GM12864 (cell line): ENCODE measurements at places on chromosomes 5 and 9.

DNA sequence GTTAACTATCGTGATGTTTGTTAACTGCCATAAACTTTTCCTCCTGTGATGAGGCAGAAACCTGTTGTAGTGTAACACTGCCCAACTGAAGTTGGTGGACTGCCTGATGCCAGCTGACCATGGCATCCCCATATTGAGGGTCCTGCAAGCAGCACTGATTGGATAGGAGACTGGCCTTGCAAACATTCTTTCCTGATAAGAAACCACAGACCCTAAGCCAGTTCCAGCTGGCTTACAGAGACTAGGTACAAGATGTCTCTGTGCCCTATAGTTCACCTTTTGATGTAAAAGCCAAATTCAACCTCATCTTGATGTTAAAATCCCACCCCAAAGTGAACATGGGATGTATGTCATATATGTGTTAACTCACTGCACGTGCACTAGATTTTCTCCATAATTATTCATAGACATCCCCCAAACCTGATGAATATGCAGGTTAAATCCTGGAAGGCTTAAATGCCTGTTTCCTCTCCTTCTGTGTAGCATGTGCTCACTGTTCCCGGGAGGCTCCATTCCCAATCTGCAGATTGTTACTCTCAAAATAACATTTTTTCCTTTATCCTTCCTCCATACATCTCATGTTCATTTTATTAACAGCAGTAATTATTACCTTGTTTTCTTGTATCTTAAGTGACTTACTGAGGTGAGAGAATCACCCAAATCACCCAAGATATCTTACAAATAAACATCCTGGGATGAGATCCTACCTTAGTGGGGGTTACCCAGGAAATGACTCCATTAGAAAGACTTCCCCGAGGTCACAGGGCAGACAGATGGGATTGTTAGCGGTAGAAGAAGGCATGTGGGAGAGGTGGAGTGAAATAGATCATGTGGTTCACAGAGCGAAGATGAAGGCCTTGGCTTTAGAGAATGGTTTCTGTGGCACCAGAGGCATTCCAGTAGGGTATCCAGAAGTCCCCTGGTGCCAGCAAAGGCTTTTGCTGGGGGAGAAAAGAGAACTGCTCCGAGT, 566.7 kb downstream of the CCDC171 start:
- no peak for DNase-seq

- DNase-seq: no peak
These were observed 98.5 kb downstream of the SNX18 start for GRCh38 chr5:54616031-54616430.

DNA sequence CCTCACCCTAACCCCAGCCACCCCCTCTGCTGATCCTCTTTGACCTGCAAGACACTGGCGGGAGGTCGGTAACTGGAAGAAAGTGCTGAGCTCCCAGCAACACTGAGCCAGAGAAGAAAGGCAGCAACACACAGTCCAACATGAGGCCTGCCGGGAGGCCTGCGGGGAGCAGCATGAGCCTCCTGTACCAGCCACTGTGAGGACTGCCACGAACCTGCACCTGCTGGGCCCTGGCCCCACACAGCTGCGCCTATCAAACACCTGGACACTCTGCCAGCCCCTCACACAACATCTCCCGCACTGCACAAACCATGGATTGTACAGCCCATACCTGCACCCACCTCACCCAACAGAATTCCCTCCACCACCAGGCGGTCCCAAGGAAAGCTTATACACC, 18.3 kb downstream of the CAMK2A start:
- no peak for DNase-seq

DNA sequence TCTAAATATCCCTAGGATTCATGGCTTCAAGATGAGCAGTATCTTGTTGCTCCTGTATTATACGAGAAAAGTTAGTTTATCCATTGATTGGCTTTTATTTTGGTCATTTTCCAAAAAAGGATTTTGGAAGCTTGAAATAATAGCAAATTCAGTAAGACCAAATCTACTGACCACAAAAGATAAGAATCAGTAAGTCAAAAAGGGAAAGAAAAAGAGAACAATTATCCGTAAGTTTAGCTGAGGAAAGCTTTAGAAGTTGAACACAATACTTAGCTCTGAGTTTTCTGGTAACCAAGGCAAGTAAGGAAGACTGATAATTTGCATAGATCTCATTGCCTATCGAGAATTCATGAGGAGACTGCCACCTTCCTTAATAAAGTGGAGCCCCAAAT, 9.1 kb downstream of the TGFBR1 start:
- no peak for DNase-seq

GRCh38 chr5:370311-370958, 48.9 kb downstream of the AHRR start:
- DNase-seq: no peak

DNA sequence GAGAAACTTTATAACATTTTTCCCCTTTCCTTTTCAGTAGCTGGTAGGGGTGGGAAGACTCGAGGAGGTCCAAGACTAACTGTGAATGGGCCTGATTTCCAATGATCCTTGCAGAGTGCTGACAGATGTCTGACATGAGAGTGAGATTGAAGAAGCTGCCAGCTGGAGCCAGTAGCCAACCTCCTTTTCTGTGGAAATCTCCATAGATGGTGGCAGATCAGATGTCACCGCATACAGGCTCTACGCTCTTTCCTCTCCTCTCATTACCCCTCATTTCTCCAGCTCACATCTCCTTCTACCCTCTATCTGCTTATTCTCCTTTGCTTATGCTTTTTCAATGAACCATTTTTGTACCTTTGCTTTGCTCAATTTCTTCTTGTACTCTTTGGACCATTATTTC, 395.2 kb upstream of the TNC start:
- DNase-seq: no peak

- DNase-seq: no peak
These were observed 103.5 kb downstream of the DAPK1 start for GRCh38 chr9:87601176-87601575.

- DNase-seq: no peak
These were observed 20.0 kb downstream of the ANKRD33B start for GRCh38 chr5:10583663-10584572.

DNA sequence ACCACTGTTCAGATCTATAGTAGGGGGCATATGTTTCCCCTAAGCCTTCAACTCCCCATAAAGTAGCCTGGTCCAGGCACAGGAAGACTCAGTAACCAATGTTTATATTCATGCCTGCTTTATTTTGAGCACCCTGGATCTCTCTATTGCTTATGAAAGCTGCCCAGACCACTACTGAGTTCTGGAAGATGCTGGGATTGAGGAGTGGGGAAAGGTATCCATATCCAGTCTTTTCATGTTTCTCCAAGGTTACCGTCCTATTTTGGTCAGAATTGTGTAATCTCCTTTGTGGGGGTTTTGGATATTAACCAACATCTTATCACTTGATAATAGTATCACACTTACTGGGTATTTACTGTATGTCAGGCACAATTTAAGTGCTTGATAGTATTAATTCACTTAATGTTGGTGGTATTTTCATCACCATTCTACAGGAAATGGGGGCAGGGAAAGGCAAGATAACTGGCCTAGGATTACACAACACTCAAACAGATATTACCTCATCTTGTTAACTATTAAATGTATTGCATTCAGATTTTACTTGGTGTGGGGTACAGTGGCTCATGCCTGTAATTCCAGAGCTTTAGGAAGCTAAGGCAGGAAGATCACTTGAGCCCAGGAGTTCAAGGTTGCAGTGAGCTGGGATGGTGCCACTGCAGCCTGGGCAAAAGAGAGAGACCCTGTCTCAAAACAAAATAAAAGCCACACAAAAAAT, 36.3 kb downstream of the RUSC2 start:
- DNase-seq: no peak

- no peak for DNase-seq
These were observed 674.6 kb upstream of the ZNF608 start for GRCh38 chr5:125421006-125421405.

GRCh38 chr9:127557998-127558546, 54.0 kb upstream of the STXBP1 start:
- no peak for DNase-seq

GRCh38 chr5:180311216-180311615, 19.3 kb upstream of the MAPK9 start:
- DNase-seq: no peak

DNA sequence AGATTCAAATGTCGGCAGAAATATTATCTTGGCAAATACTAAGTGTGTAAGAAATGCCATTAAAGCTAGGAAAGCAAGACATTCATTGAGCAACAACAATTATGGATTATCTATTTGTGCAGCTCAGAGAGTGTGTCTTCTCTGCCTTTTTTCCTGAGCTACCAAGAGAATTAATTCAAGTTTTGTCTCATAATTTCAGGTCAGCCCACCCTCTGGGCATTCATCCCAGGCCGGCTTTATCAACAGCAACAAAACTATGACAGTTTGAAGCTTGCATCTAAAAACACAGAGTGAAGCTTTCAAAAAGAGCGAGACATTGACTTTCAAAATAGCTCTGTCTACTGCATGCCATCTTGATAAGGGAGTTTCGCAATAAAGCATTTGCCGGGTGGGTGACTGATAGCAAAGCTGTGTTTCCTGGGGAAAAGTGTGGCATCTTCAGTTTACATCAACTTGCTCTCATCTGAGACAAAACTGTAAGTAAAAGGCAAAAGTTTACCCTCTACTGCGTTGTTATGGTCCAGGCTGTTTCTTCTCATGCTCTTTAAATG, 182.4 kb downstream of the IRX1 start:
- no peak for DNase-seq

- DNase-seq: no peak
These were observed 77.6 kb upstream of the CEP78 start for GRCh38 chr9:78158286-78158685.

DNA sequence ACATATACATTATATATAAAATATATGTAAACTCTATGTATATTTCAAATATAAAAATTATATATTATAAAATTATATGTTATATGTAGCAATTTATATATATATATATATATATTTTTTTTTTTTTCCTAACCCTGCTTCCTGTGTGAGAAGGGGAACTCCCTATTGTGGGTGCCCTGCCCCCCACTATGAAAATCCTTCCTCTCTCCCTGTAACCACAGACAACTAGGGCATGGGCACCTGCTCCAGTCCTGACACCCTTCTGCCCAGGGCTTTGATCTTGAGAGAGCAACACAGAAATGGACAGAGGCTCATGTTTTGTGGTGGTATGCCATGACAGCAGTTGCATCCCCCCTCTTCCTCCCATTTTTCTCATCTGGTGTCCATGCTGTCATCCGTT, 148.7 kb upstream of the IL12B start:
- no peak for DNase-seq

- no peak for DNase-seq
These were observed 130.6 kb downstream of the DTWD2 start for GRCh38 chr5:118857700-118858099.

- DNase-seq: no peak
These were observed 22.0 kb downstream of the SNX30 start for GRCh38 chr9:112772551-112772950.

DNA sequence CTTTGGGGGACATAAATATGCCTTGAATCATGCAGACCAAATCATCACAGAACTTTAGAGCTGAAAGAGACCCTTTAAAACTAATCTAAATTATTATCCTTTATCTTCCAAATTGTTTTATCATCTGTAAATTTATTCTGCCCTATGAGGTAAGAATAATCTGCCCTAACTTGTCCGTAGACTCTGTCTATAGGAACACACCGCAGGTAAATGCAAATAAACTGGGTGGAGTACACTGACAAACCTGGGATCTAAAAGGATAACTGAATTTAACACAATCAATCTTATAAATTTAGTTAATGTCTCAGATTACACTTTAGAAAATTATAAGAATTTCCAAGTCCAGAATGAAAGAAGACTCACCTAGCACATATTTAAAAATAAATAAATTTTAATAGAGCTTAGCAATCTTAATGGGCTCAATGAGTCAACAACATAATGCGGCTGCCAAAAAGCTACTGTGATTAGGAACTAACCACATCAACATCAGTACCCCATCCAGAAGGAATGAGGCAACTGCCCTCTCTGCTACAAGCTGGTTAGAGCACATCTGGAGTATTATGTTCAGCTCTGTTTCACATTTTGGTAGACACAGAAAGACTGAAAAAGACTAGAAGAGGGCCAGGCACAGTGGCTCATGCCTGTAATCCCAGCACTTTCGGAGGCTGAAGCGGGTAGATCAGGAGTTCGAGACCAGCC, 5.6 kb downstream of the MEGF9 start:
- DNase-seq: no peak

DNA sequence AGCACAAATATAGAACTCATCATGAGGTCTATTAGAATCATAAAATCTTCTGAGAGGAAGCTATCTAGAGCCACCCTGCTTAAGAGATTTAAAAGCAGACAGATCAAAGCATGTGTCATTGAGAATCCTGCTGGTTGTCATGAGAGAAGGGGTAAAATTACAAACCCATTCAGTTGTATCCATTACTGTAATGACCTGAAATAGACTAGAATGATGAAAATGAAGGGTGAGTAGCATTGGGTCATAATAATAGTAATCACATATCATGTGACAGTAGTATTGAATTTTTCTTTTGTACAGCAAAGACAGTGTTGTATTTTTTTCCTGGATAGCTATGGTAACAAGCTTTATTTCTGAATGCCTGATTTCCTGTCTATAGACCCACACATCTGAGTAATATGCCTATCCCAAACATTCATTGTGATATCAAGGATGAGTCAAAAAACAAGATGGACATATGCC, 149.0 kb downstream of the PDE4D start:
- DNase-seq: no peak

- no peak for DNase-seq
These were observed 60.2 kb upstream of the STARD4 start for GRCh38 chr5:111572561-111572960.

- DNase-seq: no peak
These were observed 6.8 kb upstream of the LNPEP start for GRCh38 chr5:96928931-96929708.

GRCh38 chr9:69582018-69582417, 90.2 kb downstream of the APBA1 start:
- DNase-seq: no peak

DNA sequence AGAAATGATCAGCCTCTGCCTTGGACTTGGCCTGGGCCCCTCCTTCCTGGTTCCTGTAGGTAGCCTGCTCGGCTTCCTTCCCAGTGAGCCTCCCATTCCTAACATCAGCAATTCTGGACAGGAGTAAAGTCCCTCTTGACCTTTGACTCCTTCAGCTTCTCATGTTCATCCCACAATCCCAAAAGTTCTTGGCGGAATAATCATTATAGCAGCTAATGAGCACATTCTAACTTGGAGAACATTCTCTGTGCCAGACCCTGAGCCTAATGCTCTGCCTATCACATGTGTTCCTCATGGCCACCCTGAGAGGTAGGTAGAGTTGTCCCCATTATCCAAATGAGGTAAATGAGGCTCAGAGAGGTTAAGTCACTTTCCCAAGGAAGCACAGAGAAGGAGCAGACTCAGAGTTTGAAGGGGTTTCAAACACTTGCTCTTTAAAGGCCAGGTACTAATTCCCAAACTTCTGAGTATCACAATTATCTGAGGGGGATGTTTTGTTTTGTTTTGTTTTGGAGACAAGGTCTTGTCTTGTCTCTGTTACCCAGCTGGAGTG, 21.2 kb downstream of the SWI5 start:
- DNase-seq: no peak

- no peak for DNase-seq
These were observed 39.8 kb upstream of the ACO1 start for GRCh38 chr9:32344551-32345182.
